ENCODE measurements at places on chromosomes 12 and 14.

- no peak for DNase-seq
Measured at GRCh38 chr14:77886010-77886409, 86.1 kb downstream of the ADCK1 start.

GRCh38 chr12:80825506-80825905 lies 108.8 kb downstream of the MYF5 start:
- no peak for DNase-seq

DNA sequence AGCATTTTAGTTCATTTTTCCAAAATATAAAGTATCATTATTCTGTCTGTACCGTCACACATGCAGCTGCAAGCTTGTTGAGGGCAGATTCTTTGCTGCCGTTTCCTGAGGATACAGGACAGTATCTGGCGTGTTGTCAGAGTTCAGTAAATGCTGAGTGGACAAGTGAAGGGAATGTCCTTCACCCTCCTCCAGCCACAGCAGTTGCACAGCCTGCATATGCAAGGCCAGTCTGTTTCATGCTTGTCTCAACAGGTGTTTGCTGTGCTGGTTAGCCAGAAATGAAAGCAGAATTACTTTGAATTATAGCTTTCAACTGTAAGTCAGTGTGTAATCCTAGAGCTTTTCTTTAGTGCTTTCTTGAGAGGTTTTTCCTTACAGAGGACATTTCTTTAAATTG lies 36.5 kb downstream of the TDP1 start:
- DNase-seq, result no peak

GRCh38 chr12:110780448-110780847 lies 37.8 kb upstream of the PPP1CC start:
- DNase-seq, result no peak

- no peak for DNase-seq
Measured at GRCh38 chr12:69698769-69699540, at the start of gene BEST3. Gene BEST3, minus strand, starts transcription at chr12:69699303. Its CDS starts 1,505 bp downstream, at chr12:69697798.

DNA sequence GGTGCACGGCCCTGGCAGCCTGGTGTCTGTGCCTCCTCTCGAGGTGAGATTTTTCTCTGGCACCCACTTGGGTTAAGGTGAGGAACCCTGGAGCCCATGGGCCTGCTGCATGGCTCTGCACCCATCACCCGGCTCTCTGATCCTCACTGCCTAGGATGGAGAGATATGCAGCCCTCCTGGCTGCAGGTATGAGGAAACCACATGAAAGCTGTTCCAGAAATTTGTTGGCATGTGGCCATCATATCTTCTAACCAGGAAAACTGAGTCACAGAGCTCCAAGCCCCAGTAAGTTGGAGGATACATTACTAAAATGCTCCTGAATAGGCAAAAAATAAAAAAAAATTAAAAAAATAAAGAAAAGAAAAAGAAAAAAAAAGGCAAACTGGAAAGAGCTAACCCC lies 39.3 kb upstream of the DDX11 start:
- no peak for DNase-seq

All from H54 (cell line).